Effector CD4-positive, alpha-beta T cell (primary cell): ENCODE measurements at places on chromosomes 7 and 10.

GRCh38 chr7:130367088-130367755 is 13.1 kb upstream of the CPA1 start:
- no peak for DNase-seq

DNA sequence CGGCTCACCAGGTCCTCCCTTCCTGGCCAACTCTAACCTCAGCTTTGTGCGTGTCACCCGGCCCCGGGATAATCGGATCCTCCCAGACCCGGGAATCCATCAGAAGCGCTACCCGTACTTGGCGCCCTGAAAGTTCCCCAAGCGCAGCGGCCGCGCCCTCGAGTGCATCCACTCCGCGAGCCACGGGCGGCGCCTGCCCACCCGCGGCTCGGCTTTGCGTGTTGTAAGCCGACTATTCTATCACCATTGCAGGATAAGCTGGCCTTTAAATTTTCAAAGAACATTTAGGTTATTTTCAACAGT is 35.7 kb upstream of the EBLN1 start:
- peak; percentile 17 for DNase-seq

- DNase-seq: no peak
Observed at GRCh38 chr7:123966936-123967335, 41.9 kb downstream of the SPAM1 start.

DNA sequence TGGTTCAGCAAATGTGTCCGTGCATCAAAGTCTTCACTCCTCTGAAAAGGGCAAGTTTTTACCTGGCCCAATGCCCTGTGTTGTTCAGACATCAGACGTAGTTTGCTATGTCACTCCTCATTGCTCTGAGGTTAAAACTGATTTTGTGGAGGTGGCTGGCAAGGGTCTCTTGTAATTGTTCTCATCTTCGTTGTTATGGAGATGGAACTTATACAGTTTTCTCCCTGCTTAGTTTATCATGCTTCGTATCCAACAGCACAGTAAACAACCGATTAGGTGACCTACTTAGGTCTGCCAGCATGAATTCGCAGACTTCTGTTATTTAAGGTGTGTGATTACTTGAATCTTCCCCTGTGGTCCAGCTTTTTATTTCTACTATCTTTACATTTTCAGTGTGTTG is 274.1 kb upstream of the SMIM30 start:
- no peak for DNase-seq

- DNase-seq: no peak
Observed at GRCh38 chr7:46934198-46934825, 647.6 kb downstream of the TNS3 start.

DNA sequence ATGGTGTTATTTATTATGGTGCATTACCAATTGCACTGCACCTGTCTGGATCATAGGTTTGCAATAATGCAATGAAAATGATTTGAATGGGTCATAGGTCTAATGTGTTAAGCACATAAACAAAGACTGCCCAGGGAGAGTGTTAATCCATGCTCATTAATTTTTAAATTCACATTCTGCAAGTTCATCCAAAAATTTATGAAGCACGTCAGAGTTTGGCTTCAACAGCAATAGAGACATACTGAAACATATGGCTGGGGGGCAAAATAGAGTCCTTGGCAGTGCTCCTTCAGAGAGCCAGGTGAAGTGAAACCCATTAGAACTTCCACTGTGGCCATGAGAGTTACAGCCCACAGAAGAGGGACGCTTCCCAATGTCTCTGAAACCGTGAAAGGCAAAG is 441.1 kb downstream of the POM121L12 start:
- no peak for DNase-seq
